ENCODE measurements at places on chromosomes 1 and 21. TPM values are rescaled to one million over a fixed set of nuclear protein-coding genes. Genes with fewer than 3 reads are reported as not detected.

The MROH9 gene
- 0.85 TPM for total RNA-seq

The WNT3A gene
- not detected for total RNA-seq

The SPRR2F gene
- total RNA-seq: not detected

The FOXD2 gene
- total RNA-seq: under 0.01 TPM

The ARHGEF2 gene
- total RNA-seq: 111 TPM

The DISC1 gene
- 6.2 TPM for total RNA-seq

The KRTAP21-2 gene
- total RNA-seq: not detected

The ANKRD35 gene
- total RNA-seq: 0.85 TPM

The FMO3 gene
- total RNA-seq: 12.1 TPM

The VHLL gene
- not detected for total RNA-seq

The NEGR1 gene
- total RNA-seq: 13.8 TPM
